Esophagus muscularis mucosa (tissue), 4 donors: ENCODE measurements at places on chromosomes 11 and 22. TPM values are rescaled to one million over a fixed set of nuclear protein-coding genes. Genes with fewer than 3 reads are reported as not detected.
A peak's percentile ranks its signal among the peaks of the same experiment; 100 is the strongest.

DNA sequence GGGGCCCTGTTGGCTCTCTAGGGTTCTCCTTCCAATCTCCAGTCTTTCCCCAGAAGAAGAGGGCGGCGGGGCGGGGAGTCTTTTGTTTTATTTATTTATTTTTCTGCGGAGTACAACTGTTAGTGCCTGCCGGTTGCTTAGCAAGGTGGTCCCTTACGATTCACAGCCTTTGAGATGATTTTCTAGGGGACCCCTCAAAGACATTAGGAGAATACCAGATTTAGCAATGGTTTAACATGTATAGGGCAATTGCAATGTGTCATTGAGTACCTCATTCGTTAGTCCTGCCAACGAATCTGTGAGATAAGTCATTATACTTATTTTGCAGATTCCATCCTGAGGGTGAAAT lies 307 bp upstream of the MRPL16 start:
- DNase-seq = no peak

GRCh38 chr11:70577948-70578347 lies 179.6 kb downstream of the CTTN start:
- DNase-seq = no peak

DNA sequence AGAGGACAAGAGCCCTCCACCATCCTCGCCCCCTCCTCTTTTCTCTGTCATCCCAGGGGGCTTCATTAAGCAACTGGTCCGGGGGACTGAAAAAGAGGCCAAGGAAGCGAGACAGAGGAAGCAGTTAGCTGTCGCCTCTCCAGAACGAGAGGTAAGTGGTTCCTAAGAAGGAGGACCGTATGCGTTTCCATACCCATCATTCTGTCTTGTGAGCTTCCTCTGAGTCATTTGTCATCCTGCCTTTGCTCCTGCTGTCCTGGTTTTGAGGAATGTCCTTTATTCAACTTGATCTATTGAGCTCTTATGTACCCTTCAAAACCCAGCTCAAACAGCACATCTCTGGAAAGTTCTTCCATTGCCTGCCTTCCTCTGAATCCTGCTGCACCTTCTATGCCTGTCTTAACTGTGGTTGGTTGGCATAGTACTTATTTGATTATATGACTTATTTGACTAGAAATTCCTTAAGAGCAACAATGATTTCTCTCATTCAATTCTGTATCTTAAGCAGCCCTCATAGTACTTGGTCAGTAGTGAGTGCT lies 21.3 kb downstream of the MYO18B start:
- DNase-seq = no peak

DNA sequence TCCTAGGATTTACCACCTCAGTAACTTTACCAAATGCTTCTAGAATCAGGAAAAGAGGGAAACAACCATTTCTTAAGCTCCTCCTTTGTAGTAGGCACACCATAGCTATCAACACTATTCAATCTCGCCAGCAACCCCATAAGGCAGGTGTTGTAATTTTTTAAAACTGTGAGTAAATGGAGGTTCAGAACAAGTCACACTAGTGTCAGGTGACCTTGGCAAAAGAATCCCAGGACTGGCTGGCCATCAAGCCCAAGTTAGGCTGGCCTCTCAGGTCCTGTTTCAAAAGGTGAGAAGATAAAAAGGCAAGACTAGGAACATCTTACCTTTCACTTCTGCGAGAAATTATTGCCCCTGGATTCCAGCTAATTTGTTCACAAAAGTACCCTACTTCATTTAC lies 713 bp downstream of the TOP3B start:
- no peak for DNase-seq

- no peak for DNase-seq
Observed at GRCh38 chr11:89327885-89328284, 150.2 kb downstream of the TYR start.

DNA sequence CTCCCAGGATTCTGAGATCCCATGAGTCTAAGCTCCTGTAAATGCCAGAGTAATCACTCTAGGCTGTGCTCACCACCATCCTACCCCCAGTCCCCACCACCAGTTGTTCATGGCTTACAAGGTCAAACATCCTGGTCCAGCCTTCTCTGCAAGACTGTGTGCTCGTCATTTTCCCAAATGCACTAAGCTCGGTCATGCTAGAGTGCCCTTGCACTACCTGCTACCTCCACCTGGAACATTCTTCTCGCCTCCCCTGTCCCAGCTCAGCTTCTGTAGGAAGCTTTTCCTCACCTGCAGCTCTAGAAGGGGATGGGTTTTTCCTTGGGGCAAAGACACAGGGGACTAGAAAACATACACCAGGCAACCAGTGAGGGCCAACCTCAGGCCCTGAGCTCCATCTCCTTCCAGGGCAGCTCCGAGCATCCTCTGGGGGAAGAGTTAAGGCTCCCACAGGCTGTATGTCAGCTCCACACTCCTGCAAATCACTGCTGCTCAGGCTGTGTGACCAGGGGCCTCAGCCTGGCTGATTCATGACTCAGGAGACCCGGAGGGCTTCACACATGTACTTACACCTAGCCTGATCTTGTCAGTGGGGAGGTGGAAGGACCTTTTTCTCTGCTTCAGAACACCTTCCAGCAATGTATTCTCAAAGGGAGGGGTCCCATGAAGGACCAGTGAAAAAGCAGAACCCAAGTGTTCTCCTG lies 37.2 kb upstream of the CSNK2A3 start:
- DNase-seq = no peak

DNA sequence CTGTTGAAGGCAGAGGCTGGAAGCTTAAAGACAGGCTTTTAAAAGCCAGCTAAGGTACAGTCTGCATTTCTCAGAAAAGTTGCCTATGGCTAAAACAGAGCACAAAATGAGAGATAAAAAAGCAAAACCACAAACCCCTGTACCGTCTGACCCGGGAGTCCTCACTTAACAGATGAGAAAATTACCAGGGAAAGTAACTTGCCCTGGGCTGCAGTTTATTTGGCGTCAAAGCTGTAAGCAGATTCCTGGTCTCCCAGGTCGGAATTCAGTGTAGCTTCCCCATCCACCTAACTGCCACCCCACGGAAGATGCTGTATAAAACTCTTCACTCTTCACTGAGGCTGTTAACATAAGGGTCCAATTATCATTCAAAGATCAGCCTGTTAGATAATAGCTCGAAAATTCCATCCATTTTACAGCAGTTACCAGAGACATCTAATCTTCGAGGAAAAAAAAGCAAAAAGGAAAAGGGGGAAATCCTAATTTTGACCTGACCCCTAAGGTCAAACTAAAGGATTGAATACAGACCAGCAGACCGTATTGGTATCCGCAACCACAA lies 1.5 kb downstream of the TCF20 start:
- no peak for DNase-seq

GRCh38 chr22:49824936-49825335 lies 2.7 kb downstream of the BRD1 start:
- DNase-seq = no peak

- DNase-seq = peak; percentile 91
Observed at GRCh38 chr11:64787526-64788320, 9.4 kb upstream of the SF1 start.

GRCh38 chr11:11291041-11292015 lies 61.7 kb downstream of the CSNK2A3 start:
- DNase-seq = no peak

- no peak for DNase-seq
Observed at GRCh38 chr11:125388611-125389010, 107.5 kb downstream of the FEZ1 start.

- DNase-seq = no peak
Observed at GRCh38 chr11:12587333-12587991, 86.8 kb upstream of the TEAD1 start.

DNA sequence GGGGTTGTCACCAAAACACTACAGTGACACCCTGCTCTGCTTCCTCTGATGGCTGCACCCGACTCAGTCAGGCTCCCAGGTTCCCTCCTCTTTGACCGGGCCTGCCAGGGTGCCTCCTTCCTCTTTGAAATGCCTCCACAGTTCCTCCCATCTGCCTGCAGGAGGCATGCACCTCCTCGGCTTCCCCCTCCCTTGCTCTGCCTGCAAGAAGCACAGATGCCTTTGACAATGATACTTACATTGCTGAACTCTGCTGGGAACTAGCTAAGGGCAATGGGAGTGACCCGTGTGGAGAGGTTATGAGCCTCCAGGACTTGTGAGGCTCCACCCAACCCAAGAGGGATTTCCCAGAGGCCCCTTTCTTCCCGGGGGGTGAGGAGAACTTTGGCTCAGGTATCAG lies 674.1 kb downstream of the OPCML start:
- DNase-seq = no peak

- DNase-seq = no peak
Observed at GRCh38 chr22:38477585-38477984, 9.7 kb downstream of the KDELR3 start.

DNA sequence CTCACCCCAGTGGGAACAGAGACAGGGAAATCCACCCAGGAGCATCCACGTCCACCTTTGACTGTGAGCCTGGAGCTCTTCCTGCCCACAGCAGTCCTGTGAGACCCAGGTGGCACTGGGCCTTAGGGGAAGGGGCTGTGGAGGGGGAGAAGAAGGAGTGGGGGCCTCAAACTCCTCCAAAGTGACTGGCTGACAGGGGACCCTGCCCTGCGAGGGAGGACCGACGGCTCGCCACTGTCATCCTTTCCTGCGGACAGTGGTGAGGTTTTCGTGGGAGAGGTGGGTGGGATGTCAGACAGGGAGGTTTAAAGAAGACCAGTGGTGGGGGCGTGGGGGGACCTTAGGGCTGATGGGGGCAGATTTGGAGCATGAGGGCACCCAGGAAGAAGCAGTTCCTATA lies 92.5 kb upstream of the LMO1 start:
- no peak for DNase-seq

GRCh38 chr22:45585946-45586540 lies 83.4 kb downstream of the FBLN1 start:
- DNase-seq = no peak

- DNase-seq = no peak
Observed at GRCh38 chr11:27064086-27064485, 23.5 kb downstream of the BBOX1 start.

DNA sequence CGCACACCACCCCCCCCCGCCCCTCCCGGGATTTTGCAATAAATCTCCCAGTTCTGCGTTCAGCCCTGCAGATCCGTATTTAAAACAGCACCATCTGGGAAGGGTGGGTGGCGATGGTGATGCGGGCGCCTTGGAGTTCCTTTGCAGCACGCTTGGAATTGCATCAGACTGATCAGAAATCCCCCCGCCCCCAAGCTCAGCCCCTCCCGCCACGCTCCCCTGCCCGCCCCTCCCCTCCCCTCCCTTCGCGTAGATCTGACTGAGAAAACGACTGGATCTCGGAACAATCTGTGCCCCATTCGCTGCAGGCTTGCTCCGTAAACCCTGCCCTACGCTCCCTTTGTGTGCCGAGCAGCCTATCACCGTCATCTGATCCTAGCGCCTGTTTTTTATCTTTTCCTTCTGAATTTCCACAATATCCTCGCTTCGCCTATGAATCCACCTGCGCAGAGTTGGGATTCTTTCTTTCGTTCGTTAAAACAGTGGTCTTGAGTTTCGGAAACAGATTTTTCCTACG lies 18.1 kb upstream of the BDNF start:
- DNase-seq = no peak

- no peak for DNase-seq
Observed at GRCh38 chr11:15291885-15292284, 177.2 kb downstream of the INSC start.

- no peak for DNase-seq
Observed at GRCh38 chr11:100793525-100793924, 106.4 kb downstream of the ARHGAP42 start.

DNA sequence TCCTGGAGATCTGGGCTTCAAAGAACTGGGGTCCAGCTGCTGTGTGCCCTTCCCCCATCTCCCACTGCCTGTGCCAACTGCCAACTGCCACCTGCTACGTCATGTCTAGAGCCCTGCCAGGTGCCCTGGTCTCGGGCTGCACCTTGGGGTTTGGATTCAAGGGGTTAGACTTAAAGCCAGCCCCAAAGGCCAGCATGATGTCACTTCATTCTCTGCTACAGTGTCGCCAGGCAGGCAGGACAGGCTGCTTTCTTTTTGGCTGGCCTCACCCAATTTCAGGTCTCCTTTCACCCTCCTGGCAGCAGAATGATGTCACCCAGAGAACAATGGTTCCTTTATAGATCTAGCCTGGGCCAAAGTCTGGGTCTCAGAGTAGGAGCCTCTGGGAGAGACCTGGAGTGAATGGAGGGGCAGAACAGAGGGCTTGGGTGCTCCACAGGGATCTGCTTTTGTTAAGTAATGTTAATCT lies 79.5 kb upstream of the CRYBB3 start:
- no peak for DNase-seq

DNA sequence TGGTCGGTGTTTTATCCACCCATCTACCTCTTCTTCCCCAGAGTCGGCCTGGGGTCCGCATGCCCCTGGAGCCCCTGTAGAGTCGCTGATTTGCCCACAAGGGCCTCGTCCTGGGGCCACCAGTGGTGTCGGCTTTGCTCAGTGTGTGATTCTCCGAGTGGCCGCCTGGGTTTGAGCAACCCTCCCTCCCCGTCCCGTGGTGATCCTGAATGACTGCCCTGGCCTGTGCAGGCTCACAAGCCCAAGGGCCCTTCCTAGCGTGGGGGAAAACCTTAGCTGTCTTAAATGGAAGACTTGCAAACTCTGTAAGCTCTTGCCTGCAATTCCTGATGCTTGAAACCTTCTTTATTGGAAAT lies 128.3 kb downstream of the OSBP2 start:
- DNase-seq = no peak

DNA sequence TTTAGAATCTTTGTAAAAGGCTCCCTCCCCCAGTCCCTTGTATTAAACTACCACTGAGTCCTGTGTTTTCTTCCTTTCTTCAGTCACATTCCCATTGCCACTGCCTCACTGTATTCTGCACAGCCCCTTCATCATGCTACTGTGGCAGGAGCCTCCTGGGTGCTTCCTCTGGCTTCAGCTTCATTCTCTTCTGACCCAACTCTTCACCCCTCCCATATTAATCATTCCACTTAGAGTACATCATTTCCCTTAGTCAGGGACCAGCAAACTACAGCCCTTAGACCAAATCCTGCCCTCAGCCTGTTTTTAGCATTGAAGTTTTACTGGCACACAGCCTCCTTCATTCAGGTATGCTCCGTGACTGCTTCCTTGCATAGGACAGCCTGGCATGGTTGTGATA lies 127.7 kb upstream of the MTNR1B start:
- no peak for DNase-seq

- DNase-seq = no peak
Observed at GRCh38 chr22:38737302-38738060, 18.3 kb downstream of the SUN2 start.

GRCh38 chr11:27184458-27185312 lies 144.1 kb downstream of the BBOX1 start:
- DNase-seq = no peak

SEPTIN5 gene
- total RNA-seq = 55.4 TPM

TRPM5 gene
- total RNA-seq = not detected

B4GALNT4 gene
- total RNA-seq = 6.3 TPM

MRGPRF gene
- total RNA-seq = 206 TPM

OR56B4 gene
- not detected for total RNA-seq

OR56A1 gene
- not detected for total RNA-seq

OR8G5 gene
- total RNA-seq = 0.83 TPM

CCDC73 gene
- not detected for total RNA-seq

RAB36 gene
- total RNA-seq = 10.8 TPM

OR5M3 gene
- not detected for total RNA-seq

NLRP14 gene
- not detected for total RNA-seq

CD44 gene
- total RNA-seq = 271 TPM

TRIOBP gene
- 150 TPM for total RNA-seq

TMEM45B gene
- total RNA-seq = 0.11 TPM

RASSF10 gene
- total RNA-seq = 0.57 TPM
